Pancreas (tissue), 10 donors: ENCODE measurements at places on chromosomes 7 and 10. TPM values are rescaled to one million over a fixed set of nuclear protein-coding genes. Genes with fewer than 3 reads are reported as not detected.

HOXA6 gene
- polyA plus RNA-seq = not detected

MTURN gene
- polyA plus RNA-seq = 8.7 TPM

MUC12 gene
- polyA plus RNA-seq = 0.38 TPM

JAKMIP3 gene
- 1.4 TPM for polyA plus RNA-seq

MICALL2 gene
- polyA plus RNA-seq = 85.6 TPM

CRTAC1 gene
- 1.2 TPM for polyA plus RNA-seq

GPRIN2 gene
- 12.3 TPM for polyA plus RNA-seq

PILRA gene
- 4.8 TPM for polyA plus RNA-seq

C10orf143 gene
- 7.0 TPM for polyA plus RNA-seq

GFRA1 gene
- 0.61 TPM for polyA plus RNA-seq

DMBT1 gene
- 0.65 TPM for polyA plus RNA-seq
